SW480 (cell line): ENCODE measurements at places on chromosomes 3 and 15.
A peak's percentile ranks its signal among the peaks of the same experiment; 100 is the strongest.

GRCh38 chr3:133540896-133541674 is 32.4 kb upstream of the CDV3 start:
- DNase-seq: peak; percentile 72

DNA sequence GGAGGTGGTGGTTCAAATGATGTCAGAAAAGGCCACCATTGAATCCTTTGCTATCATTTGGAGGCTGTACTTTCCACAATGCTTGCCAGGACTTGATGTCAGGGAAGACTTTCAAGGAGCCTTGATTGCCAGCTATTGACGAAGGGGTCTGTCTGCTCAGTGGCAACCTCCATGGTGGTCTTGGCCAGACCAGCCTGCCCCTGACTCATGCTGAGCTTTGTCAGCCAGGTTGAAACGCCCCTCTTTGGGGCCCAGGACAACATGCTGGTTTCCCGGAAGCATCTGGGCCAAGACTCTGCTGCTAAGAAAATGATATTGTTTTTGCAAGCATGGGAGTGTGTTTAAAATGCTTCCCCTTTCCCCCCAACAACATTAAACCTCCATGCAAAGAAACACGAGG is 26.7 kb downstream of the CGNL1 start:
- no peak for DNase-seq

DNA sequence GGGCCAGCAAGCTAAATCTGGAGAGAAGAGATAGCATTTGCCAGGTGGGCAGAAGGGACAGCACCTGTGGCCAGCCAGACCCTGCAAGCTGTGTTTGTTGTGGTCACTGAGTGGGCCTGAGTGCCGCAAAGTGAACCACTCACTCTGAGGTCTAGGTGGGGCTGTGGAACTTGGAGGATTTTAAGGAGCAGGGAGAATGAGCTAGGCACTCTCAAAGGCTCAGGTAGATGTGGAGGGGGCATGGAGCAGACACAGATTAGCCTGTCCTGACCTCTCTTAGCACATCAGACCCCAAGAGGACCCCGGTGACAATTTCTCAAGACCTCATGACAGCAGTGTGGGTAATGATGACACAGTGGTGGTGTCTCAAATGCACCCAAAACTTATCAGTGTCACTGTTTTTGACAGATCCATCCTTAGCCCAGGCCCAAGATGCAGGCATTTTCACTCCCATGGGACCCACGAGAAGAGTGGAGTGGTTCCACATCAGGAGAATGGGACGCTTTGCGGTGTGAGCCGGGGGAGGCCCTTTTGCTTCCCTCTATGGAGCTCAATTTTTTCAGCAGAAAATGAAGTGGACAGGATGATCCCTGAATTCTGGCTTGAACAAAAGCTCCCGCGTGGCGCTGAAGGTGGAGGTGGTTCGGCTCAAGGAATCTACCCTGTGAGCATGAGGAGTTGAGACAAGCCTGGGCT is 43.8 kb upstream of the TLE3 start:
- peak; percentile 21 for DNase-seq

GRCh38 chr3:48451270-48451669 is 4.7 kb downstream of the ATRIP start:
- DNase-seq: no peak

- no peak for DNase-seq
Measured at GRCh38 chr3:5616873-5617272, 429.4 kb downstream of the EDEM1 start.

- no peak for DNase-seq
Measured at GRCh38 chr3:144655423-144655822, 683.8 kb downstream of the DIPK2A start.

DNA sequence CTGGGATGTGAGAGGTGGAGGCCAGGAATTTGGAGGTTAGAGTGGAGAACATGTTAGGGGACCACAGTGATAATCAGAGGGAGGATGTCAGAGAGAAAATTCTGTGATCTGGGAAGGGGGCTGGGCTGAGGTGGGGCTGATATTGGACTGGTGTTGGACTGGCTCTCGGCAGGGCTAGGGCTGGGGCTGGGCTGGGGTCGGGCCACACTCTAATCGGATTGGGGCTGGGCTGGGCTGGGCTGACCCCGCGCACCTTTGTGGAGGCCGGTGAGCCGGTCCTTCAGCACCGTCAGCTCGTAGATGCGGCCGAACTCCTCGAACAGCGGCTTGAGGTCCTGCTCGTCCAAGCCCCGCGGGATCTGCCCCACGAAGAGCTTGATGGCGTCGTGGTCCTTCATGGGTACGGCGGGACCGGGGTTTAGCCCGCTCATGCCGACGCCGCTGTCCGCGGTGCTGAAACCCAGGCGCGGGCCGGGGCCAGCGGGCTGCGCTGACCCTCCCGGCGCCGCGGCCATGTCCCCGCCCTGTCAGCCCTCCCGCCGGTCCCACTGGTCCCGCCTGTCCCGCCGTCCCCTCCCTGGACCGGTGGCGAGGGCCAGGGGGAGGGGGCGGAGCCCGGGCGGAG is 485 bp downstream of the CELF6 start:
- DNase-seq: peak; percentile 37

DNA sequence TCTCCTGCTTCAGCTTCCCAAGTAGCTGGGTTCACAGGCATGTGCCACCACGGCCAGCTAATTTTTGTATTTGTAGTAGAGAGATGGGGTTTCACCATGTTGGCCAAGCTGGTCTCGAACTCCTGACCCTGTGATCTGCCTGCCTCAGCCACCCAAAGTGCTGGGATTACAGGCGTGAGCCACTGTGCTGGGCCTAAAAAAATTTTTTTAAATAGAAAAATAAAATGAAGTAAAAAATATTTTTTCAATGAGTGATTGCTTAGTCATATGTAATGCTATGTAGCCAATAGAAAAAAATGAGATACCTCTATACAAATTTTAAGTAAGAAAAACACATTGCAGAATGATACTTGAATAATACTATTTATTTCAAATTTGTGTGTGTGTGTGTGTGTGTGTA is 27.9 kb upstream of the SLC30A4 start:
- no peak for DNase-seq

DNA sequence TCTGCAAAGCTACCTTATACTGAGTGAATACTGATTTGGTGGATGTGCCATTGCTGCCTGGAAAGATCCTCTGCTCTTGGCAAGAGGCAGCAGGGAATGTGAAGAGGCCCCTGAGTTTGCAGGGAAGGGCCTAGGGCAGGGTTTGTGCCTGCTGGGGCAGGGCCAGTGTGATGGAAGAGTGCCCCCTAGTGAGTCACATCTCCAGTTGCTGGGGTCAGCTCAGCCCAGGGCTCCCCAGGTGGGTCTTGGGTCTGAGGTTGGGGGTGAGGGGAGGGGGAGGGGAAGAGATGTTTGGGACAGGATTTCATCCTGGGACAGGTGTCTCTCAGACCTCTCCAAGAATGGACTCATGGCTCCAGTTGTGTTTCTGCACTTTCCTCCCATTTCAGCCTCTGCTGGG is 4.1 kb upstream of the AMOTL2 start:
- DNase-seq: peak; percentile 30

GRCh38 chr3:143751643-143752178 is 96.6 kb downstream of the SLC9A9 start:
- DNase-seq: no peak

- no peak for DNase-seq
Measured at GRCh38 chr3:71423151-71423906, 160.2 kb downstream of the FOXP1 start.

GRCh38 chr15:58966698-58967097 is 20.8 kb upstream of the RNF111 start:
- DNase-seq: no peak

DNA sequence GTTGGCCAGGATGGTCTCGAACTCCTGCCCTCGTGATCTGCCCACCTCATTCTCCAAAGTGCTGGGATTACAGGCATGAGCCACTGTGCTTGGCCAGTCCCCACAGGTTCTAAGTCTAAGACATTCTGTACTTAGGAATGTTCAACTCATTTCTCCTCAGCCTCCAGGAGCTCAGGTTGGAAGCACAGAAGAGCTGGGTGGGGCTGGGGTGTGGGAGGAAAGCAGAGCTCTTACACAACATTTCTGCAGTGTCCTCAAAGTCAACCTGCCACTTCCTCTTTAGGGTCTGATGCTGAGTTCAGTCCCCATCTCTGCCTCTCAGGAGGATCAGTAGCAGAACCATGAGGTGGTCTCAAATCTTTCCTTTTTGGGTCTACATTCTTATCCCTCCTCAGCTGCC is 75.5 kb downstream of the MRPL46 start:
- DNase-seq: no peak

- DNase-seq: no peak
Measured at GRCh38 chr3:78729946-78730345, 1037.9 kb downstream of the ROBO1 start.

DNA sequence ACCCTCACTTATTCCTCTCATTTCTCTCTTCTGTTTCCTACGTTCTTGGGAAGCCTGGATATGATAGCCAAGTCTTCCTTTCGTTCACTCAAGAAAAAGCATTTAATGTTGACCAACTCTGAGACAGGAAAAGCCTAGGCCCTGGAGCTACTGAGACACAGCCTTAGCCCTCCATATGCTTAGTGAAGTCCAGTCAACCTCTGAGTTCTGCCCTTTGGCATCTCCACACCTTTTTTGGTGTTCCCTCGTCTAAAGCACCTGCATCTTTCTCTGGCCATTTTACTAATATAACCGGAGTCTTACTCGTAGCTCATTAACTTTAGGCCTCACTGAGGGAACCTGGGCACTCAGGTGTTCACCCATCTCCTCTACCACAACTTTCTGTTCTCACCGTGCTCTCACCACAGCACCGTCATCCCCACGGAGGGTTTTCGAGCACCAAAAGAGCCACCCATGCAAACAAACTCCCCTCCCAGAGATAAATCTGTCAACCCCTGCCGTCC is 632 bp downstream of the MTHFS start:
- DNase-seq: no peak

GRCh38 chr3:156489462-156489911 is 65.4 kb downstream of the SSR3 start:
- no peak for DNase-seq

- DNase-seq: peak; percentile 74
Measured at GRCh38 chr3:57972531-57973111, 35.6 kb upstream of the FLNB start.

- no peak for DNase-seq
Measured at GRCh38 chr15:71148048-71148447, 32.8 kb downstream of the THSD4 start.
